ENCODE measurements at places on chromosomes 13 and 19.

DNA sequence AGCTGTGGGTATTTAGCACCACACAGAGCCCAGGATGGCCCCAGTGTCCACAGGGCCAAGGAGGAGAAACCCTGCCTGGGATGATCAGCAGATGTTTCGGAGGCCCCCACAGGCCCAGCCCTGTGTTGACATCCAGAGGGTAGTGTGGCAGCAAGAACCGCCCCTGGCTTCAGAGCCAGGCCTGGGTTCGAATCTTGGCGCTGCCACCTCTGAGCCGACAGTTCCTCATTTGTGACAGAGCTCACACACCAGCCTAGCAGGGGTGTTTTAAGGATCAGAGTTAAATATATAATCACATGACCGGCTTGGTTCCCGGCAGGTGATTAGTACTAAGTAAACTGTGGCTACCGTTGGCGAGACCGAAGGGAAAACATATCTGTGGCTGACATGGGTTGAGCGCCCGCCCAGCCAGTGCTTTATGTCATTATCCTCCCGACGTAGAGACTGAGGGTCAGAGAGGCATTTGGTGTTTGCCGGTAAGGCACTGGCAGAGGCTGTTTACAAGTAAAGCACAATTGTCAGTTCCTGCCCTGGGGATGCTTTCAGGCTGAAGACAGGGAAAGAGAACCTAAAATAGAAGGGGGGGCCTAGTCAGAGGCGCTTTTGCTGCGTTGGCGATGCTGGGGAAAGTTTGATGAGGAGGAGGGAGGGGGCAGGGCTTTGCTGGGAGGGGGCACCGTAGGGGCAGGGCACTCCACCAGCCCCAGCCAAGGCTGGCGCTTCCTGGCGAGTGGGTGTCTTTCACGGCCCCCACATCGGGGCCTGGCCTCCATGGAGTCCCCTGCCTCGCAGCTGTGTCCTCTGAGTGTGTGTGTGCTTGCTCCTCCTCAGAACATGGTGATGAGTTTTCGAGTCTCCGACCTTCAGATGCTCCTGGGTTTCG is 4.8 kb downstream of the PIAS4 start:
- DNase-seq = peak; percentile 39

DNA sequence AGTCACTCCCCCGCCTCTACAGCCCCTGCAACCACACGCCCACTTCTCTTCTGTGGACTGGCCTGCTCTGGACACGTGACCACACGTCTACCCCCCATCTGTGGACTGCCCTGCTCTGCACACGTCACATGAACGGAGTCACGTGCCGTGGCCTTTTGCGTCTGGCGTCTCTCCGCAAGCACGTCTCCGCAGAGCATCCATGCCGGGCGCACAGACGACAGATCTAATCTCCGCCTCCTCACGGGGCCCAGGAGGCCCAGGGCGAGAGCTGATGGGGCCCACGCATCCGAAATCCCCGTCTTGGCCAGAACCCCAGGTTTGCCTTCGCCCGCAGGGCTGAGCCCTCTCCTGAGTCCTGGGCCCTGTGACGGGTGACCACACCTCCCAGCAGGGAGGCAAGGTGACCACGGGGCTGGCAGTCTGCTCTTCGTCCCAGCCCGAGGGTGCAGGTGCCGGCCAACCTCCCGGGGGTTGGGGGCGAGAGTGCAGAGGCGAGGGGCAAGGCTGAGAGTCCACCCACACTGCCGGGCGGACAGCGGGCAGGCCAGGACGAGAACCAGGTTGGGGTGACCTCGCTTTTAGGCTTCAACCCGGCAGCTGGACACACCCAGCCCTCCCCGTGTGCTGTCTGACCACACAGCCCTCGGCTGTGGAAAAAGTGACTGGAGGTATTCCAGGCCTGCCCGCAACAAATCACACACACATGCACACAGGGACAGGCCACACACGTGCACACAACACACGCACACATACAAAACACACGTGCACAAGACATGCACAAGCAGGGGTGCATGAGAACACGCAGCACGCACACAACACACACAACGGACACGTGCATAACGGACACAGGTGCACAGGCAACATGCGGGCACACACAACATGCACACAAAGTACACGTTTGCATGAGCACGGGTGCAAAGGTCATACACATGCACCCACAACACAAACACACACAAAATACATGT is 3.9 kb downstream of the SBNO2 start:
- DNase-seq = no peak

- DNase-seq = peak; percentile 86
Measured at GRCh38 chr19:38543807-38544568, 73.8 kb downstream of the MAP4K1 start.

DNA sequence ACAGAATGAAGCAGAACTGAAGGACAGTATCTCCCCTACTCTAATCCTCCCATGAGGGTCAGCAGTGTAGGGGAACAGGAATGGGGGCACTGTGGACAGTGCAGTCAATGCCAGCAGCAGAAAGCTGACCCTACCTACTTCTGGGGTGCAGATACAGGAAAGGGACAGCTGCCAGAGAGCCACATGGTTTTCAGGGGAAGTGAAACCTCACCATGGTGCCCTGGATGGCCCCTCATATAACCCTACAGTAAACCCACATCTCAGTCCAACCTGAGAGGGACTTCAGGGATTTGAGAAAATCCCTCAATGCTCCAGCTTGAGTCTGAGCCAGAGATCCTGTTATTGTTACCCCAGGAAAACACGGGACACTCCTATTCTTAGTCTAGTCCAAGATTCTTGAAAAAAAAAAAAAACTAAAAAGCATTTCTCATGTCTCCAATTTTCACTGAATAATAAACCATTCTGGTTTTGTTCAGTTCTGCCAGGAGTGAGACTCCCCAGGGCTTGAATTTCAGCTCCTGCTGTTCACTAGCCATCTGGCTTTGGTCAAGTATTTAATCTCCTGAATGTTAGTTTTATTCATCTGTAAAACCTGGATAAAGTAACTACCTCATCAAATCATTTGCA is 511.6 kb upstream of the ARGLU1 start:
- DNase-seq = no peak

- no peak for DNase-seq
Measured at GRCh38 chr13:32087955-32088747, 56.6 kb downstream of the FRY start.

DNA sequence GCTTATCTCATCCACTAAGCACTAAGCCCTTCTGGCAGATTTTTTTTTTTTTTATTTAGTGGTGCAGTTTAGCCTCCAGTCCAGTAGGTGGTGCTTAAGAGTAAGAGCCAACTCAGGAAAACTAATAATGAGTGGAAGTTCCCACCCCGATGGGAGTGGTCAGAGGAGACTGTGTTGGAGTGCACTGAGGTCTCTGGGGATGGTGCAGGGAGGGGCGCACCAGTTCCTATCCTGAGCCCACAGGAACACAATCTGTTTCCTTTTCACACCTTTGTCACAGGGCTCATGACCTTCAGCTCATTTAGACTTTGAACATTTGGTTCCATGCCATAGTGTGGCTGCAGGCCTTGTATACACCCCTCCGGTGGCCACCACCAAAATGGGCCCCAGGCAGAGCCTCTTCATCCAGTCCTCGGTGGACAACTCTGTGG is 367.4 kb downstream of the SPRY2 start:
- DNase-seq = no peak

DNA sequence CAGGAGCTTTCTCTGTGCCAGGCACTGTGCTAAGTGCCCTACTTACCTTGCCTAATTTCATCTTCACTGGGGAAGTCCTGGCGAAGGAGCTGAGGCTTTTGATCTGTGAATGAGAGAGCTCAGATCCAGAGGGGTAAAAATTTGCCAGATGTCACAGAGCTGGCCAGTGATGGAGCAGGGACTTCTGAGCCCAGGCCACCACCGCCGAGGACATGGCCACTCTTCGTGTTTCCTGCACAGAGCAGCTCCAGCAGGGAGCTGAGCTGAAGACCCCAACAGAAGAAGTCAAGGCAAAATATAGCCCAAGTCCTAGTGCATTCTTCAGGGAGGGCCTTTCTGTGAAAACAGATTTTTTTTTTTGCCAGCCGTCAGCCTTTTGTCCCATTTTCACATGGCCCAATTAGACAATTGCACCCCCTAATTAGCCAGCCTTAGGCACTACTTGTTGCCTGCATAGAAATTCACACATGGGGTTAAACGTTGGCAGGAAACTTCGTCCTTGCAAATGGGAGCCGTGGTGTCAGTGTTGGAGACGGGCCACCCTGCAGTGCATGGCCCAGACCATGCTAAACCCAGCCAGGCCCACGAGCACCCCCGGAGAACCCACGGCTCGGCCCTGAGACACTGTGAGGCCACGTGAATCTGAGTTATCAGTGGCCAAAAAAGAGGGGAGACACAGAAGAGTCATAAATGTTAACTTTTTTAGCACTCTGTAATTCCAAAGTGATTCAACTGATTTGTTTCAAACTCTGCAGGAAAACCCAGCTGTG is 7.8 kb downstream of the ZNF536 start:
- no peak for DNase-seq

- no peak for DNase-seq
Measured at GRCh38 chr19:23774524-23774971, 15.9 kb upstream of the ZNF681 start.

- DNase-seq = peak; percentile 85
Measured at GRCh38 chr19:18606281-18607225, at the start of gene CRLF1. TSS of gene CRLF1 (minus strand) at chr19:18606799. CDS start at chr19:18606656, 143 bp downstream.

DNA sequence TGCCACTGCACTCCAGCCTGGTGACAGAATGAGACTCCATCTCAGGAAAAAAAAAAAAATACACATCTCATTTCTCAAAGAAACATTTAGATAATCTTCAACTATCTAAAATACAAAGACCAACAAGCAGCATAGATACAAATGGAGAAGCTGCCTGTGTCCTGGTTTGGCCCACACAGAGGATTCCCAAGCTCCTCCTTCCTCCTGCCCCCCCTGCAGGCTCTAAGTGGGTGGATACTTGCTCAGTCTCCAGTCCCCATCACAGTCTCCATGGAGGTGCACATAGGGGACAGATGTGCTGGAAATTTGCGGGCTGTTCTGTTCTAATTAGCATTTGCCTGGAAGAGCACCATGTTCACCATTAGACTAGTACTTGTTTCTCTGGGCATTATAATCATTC is 59.9 kb downstream of the ABCC4 start:
- no peak for DNase-seq

GRCh38 chr19:18503337-18503970 is 18.4 kb downstream of the ELL start:
- no peak for DNase-seq

- DNase-seq = no peak
Measured at GRCh38 chr13:111329641-111330040, 9.2 kb downstream of the TEX29 start.

DNA sequence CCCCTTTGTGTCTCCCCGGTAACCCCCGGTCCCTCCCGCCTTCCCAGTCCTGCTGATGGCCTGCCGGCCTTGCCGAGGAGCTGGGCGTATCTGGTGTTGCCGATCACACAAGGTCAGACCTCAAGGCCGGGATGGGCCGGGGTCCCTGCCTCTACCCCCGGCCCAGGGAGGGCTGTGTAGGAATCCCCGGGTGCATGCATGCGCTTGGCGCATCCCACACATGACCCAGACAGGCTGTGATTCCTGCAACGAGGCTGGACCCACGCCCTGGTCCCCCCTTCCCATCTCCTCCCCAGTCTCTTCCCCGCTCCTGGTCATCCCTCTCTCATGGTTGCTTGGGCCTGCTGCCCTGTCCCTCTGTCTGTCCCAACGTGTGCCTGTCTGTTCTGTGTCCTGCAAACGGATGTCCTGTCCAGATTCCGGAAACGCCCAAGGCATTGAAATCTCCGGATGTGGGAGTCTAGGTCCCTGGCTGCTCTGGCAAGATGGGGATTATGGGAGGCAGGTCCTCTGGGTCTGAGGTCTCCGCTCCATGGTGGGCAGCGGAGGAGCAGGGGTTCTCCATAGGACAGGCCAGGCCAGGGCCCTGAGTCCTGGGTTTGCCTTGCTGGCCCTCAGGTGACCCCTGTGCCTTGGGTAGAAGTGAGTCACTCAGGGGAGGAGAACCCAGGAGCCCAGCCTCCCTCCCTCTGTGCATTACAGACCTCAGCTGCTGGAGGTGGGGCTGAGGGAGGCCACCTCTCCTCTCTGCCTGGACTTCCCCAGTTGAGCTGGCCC is 1.6 kb downstream of the PKN1 start:
- DNase-seq = peak; percentile 58

DNA sequence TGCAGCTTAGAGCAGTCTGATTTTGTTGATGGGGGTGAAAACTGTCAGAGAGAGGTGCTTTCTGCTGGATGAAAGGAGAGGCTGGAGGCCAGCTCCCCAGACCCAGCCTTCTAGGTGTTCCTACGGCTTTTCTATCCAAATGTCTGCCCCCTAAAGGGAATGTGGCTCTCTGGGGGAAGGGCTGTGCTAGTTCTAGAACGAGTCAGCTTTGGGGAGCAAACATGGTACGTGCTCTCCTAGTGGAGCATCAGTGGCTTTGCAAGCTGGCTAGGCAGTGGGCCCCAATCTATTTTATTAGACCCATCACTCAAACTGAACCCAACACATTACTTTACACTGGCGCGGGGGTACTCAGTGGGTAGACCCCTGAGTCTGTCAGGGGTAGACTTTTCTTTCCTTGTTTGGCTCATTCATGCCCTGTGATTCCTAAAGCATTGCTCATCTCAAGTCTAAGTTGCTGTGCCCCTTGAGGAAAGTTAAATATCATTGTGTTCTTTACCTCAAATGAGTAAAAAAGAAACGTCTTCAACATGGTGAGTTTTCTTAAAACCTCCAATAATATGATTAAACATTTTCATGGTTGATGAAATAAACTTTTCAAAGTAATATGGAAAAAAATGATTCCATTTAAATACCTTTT is 254.9 kb downstream of the DLEU7 start:
- DNase-seq = peak; percentile 22

DNA sequence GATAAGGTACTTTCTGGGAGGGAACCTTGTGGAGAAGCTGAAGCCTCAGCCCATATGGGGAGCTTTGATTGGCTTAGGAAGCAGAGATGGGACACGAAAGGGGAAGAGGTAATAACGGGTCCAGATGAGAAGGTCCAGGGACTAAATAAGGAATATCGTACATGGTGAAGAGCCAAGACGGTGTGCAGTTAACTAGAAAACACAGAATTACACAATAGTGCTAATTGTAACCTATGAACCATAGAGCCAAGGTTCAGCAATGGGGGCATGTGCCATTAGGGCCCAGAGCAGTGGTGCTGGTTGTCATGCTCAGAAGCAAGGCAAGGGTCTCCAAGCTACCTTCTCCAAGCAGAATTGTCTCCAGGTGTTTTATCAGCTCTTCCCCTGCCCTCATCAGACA is 106.1 kb downstream of the IRS2 start:
- no peak for DNase-seq

DNA sequence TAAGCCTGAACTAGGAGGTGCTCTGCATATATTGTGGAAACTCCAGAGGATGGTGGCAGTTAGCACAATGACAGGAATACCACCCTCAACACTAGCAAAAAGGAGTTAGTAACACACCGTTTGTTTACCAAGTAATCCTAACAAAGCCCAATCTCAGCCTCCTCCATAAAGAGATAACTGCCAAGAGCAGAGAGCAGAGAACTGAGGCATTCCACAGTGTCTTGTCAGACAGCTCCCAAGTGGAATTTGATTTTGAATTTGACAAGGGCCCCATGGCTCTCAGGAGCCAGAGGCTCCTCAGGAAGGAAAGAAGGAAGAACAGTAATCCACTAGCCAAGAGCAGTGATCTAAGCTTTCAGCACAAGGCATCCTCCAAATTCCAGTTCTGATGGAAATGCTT is 298.6 kb downstream of the DCLK1 start:
- DNase-seq = no peak

- peak; percentile 71 for DNase-seq
Measured at GRCh38 chr19:34145741-34146202, 26.5 kb upstream of the LSM14A start.

GRCh38 chr13:44523146-44524015 is 52.7 kb downstream of the TSC22D1 start:
- DNase-seq = no peak

GRCh38 chr13:40446365-40446764 is 220.1 kb downstream of the FOXO1 start:
- DNase-seq = no peak
